Fibroblast of villous mesenchyme (primary cell): ENCODE measurements at places on chromosomes 2 and 18.
A peak's percentile ranks its signal among the peaks of the same experiment; 100 is the strongest.

GRCh38 chr2:3727397-3728045 is 24.1 kb downstream of the DCDC2C start:
- DNase-seq = no peak

GRCh38 chr18:50986360-50987087 is 18.7 kb downstream of the ELAC1 start:
- peak; percentile 12 for DNase-seq

DNA sequence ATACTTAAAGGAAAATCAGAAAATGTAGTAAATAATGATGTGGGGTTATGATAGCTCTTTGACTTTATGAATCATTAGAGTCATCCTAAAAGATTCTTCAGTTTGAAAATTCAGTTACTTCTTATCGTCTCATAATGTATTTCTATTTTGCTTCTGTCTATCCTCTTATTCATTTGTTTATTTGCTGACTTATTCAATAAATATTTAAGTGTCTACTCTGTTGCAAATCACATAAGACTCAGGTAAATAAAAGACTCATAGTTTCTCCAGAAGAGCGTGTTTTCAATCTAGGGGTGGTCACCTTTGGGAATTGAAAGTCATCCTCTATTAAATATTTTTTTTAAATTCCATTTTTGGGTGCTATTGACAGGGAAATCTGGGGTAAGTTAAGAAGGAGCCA is 69.1 kb upstream of the RBMS1 start:
- no peak for DNase-seq

GRCh38 chr2:219521066-219521880 is 7.0 kb downstream of the ASIC4 start:
- peak; percentile 44 for DNase-seq

- peak; percentile 94 for DNase-seq
Measured at GRCh38 chr2:47288864-47289263, 114.1 kb upstream of the MSH2 start.

DNA sequence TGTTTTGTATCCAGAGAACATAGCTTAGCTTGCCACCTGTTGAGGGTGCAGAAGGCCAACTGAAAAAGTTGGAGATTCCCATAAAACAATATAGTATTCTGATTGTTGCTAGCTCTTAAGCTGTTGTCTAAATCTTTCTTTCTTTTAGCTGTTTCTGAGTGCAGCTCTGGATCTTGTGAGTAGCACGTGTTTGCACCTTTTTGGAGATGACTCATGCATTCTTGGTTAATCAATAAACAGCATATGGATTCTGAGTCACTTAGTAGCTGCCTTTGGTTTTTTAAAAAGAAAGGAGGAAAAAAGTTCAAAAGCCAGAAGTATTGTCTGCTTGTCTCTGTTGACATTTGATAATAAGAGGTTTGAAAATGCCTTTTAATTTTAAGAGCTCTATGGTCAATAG is 483.0 kb upstream of the FSIP2 start:
- DNase-seq = no peak
